ENCODE measurements at places on chromosomes 6 and 20.

- no peak for DNase-seq
Measured at GRCh38 chr6:131062241-131063027, 611 bp downstream of the EPB41L2 start.

DNA sequence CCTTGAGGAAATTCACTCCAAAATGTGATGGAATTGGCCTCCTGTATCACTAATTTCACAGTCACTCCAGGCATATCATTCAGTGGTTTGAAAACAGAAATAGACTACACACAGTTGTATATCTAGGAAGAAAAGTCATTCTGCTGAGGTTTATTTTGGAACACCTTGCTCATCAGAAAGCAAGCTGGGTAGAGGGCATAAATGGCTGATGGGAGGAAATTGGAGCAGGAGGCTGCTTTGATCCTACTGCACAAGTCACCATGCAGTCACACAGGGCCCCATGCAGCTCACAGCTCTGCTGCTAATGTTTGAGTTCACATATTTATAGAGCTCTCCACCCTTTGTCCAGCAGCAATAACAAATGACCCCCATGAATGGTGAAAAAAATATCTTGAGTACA lies 12.3 kb downstream of the NHLRC1 start:
- DNase-seq = no peak

GRCh38 chr20:37941332-37941731 lies 38.4 kb downstream of the VSTM2L start:
- DNase-seq = no peak

- no peak for DNase-seq
Measured at GRCh38 chr20:19275630-19276071, 63.2 kb downstream of the SLC24A3 start.

DNA sequence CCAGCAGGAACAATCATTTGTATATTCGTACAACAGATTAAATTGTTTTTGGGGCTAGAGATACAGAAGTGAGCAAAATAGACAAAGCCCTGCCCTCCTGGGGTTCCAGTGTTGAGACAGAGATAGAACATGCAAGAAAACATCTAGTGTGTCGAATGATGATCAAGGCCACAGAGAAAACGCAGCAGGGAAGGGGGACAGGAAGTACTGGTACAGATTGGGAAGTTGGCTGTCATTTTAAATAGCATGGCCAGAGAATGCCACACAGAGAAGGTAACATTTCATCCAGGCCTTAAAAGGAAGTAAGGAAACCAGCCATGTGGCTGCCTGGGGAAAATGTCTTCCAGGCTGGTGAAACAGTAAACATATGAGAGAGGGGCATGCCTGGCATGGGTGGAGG lies 202.6 kb upstream of the MYLIP start:
- DNase-seq = no peak

- no peak for DNase-seq
Measured at GRCh38 chr6:97626671-97627441, 343.8 kb upstream of the MMS22L start.

DNA sequence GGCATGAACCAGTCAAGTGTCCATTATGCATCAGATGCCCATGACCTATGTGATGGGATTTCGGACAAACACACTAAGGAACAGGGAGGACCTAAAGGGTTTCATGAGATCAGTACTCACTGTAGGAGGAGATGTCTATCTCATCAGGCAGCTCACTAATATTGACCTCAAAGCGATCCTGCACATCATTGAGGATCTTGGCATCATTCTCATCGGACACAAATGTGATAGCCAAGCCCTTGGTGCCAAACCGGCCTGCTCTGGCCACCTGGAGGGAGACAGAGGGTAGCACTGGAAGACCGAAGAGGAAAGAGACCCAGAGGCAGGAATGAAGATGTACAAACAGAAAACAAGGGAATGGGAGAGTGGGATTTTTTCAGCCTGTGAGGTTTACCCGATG lies 1.9 kb downstream of the MCCD1 start:
- DNase-seq = no peak

DNA sequence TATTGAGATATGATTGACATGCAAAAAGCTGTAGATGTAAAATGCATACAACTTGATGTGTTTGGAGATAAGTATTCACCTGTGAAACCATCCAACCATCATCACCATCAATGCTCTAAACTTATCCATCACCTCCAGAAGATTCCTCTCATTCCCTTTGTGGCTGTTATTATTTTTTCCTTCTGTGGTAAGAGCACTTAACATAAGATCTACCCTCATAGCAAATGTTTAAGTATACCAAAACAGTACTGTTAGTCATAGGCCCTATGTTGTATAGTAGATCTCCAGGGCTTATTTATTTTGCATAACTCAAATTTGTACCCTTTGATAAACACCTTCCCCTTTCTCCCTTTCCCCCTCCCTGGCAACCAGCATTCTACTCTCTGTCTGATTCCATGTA lies 31.2 kb upstream of the CCN6 start:
- no peak for DNase-seq

GRCh38 chr6:45718871-45719270 lies 296.8 kb downstream of the CLIC5 start:
- DNase-seq = no peak

- no peak for DNase-seq
Measured at GRCh38 chr6:167744681-167745669, 81.7 kb upstream of the AFDN start.

DNA sequence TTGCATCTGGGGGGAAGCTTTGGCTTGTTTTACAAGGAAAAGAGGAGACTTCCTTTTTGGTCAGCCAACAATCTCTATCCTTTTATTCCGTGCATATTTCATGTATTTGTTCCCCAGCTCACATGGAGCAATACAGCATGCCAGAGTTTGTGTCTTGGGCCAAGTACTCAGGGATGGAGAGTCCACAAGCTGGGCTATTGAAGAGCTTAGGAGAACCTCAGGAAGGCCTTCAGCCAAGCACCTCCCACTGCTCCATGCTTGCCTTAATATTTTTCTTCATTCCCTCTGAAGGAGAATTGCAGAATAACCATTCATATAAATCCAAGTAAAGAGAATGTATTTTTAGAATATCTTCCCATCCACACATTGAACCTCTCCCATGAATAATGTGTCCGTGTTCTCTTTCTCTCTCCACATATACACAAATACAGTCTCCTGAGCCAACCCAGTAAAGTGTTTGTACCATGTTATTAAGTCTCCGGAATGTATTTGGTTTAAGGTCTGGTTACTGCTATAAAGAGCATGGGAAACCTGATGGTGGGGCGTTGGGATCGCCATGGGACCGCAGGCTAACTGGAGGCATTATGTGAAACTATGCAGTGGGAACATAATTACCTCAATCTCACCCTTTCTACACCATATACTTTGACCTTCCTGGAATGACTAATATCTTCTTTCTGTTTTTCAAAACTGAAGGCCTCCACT lies 3.0 kb downstream of the LAMA4 start:
- DNase-seq = no peak

DNA sequence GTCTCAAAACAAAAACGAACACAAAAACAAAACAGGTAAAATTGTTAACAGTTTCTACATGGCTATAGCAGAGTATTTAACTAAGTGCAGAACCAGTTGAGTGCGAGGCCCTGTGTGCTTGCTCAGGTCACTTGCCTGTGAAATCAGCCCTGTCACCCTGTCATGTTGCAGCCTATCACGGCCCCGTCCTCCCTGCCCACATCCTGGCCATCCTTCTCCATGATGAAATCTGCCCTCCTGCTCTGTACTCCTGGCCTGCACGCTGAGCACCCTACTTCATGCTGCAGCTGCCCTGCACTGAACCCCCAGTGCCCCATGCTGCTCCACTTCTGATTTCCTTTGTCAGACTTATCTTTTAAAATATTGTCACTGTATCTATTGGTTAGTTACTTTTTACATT lies 62.4 kb downstream of the DTD1 start:
- no peak for DNase-seq

- no peak for DNase-seq
Measured at GRCh38 chr20:8150591-8150990, 18.5 kb downstream of the PLCB1 start.

GRCh38 chr6:70183538-70183937 lies 119.3 kb downstream of the COL9A1 start:
- no peak for DNase-seq

GRCh38 chr6:168150551-168151320 lies 71.7 kb upstream of the FRMD1 start:
- DNase-seq = no peak

- DNase-seq = no peak
Measured at GRCh38 chr20:36624068-36624943, 18.7 kb downstream of the RAB5IF start.

DNA sequence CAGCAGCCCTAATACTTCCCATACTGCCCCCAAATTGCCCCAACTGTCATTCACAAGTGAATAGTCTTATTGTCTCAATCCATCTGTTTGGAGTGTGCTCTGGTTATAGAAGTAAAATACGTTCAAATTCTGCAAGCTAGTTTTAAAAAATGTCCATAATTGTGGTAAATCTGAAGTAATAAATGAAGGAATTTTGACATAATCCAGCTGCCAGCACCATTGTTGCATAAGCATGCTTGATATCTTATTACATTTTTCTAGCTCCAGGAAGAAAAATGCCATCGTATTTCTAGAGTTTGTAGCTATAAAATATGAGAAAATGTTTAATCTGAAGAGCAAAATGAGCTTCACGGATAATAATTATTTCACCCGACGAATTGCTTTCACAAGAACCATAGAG lies 664.7 kb downstream of the RFPL4B start:
- DNase-seq = no peak

GRCh38 chr6:30759575-30760239 lies 15.4 kb upstream of the IER3 start:
- no peak for DNase-seq

- DNase-seq = peak; percentile 48
Measured at GRCh38 chr6:34154668-34155447, 9.0 kb upstream of the GRM4 start.

- DNase-seq = no peak
Measured at GRCh38 chr20:36219671-36220220, 16.5 kb upstream of the AAR2 start.

DNA sequence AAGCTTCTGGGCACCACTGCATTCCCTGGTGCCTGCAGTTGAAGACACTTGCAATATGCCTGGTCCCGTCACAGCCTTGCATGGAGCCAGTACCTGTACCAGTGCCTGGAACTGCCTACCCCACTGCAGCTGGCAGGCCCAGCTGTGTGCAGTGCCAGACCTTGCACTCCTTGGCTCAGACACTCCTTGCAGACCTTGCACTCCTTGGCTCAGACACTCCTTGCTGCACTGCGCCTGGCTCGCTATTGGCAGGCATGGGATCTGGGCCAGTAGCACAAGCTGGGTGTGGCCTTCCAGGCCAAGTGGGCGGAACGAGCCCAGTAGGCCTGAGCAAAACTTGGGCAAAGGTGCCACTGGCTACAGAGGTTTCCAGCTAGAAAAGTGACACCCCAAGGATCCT lies 1189.1 kb downstream of the GRIK2 start:
- no peak for DNase-seq

- no peak for DNase-seq
Measured at GRCh38 chr6:121344539-121344938, 10.3 kb upstream of the TBC1D32 start.

DNA sequence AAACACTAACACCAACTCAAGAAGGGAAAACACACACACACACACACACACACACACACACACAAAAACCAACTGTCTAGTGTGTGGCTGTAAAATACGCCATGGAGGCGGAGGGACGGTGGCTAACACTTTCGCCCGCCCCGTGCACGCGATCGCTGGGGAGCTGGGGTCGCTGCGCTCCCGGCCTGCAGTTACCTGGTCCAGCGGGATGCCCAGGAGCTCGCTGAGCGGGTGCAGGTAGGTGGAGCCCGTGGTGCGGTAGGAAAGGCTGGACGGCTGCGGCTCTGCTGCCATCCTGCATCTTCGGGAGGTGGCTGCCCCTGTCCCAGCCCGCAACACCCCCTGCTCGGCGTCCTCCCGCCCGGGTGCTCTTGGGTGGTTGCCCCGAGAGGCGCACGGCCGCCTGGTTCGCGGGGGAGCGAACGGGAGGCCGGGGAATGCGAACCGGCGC lies 303 bp downstream of the MBOAT1 start:
- peak; percentile 31 for DNase-seq

GRCh38 chr6:55794136-55794812 lies 81.1 kb downstream of the BMP5 start:
- no peak for DNase-seq

GRCh38 chr20:63538204-63539091 lies 1.3 kb upstream of the PTK6 start:
- DNase-seq = peak; percentile 38

GRCh38 chr6:168385037-168385759 lies 55.8 kb upstream of the SMOC2 start:
- no peak for DNase-seq

- DNase-seq = no peak
Measured at GRCh38 chr20:56592817-56593216, 36.3 kb upstream of the TFAP2C start.

DNA sequence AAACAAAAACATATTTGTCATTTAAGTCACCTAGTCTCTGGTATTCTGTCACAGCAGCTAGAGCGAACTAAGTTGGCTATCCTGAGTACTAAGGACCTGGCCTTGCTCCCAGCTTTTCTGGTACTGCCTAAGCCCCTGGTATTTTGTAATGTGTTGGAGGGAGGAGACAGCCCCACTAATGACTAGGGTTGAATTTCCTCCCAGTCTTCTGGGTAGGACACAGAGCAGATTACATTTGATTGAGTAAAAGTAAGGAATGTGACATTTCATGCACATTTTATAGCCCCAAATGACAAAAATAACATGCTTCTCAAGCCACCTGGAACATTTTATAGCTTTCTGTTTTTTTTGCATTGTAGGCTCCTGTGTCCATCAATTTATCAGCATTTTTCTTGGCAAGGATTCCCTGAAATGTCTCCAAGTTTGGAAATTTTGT lies 47.9 kb upstream of the DDR1 start:
- DNase-seq = no peak

DNA sequence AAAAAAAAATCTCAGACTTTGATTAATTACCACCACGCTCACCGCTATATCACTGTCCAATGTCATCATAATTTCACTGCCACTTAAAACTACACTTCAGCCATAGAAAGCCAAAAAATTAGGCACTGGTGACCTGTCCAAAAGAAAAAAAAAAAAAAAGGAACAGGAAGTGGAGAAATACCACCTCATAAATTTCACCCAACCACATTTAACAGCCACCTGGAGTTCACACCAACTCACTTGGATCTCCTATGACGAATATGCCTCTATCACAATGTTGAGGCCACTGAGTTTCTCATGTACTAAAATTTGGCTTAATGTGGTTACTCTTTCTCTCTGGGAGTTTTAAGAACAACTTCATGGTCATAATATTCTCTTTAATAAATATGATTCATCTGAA lies 237.5 kb upstream of the RSPO3 start:
- DNase-seq = no peak

GRCh38 chr6:130207979-130208649 lies 14.6 kb downstream of the SAMD3 start:
- DNase-seq = no peak

- DNase-seq = no peak
Measured at GRCh38 chr6:3766214-3766613, 14.7 kb upstream of the PXDC1 start.

GRCh38 chr6:81093051-81093450 lies 659.4 kb downstream of the TENT5A start:
- no peak for DNase-seq

GRCh38 chr20:59071216-59071615 lies 28.6 kb upstream of the PRELID3B start:
- no peak for DNase-seq
